Inflammatory macrophage (primary cell): ENCODE measurements at places on chromosomes 12 and 14.
A peak's percentile ranks its signal among the peaks of the same experiment; 100 is the strongest.

DNA sequence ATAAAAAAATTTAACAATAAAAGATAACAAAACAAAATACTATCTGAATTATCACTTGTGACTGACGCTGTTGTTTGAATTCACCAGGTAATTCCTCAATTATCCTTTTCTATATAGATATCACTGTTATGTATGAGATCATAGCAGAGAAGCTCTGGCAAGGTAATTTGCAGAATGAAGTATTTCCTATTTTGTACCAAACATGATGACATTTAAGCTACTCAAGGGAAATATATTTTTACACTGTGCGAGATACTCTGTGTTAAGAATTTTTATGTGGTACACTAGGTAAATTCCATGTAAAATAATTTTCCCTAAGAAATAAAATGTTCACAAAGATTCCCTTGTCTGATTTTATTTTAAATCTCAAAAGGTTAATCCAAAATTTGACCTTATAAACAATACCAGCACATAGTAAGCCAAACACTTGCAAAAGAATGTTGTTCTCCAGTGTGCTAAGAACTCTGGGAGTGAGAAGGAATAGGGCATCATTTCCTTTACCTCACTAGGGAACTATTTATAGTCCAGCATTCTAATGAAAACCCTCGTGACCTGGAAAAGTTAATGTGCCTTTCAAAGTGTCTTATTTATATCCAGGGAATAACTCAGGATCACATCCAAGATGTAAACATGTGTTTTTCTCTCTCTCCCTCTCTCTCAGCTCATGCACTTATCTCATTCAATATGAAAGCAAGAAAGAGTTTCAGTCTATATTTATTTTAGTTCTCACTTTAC, 115.2 kb upstream of the RAP1B start:
- DNase-seq, result no peak

DNA sequence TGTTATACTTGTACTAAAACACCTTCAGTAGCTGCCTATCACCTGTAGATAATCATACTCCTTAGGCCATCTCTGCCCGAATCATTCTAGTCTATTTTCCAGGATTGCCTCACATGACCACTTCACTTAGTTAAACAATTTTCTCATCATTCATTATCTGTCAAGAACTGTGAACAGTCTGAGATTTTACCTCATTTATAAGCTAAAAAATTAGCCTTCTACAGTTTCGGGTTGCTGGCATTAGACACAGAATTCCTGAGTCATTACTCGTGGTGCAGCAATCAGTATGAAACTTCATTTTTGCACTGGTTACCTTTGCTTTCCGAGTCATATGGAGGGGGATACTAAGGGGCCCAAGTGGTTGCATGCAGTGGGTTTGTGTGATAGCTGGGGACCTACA, 57.6 kb upstream of the OTOGL start:
- no peak for DNase-seq

GRCh38 chr14:105212541-105213300, 31.6 kb upstream of the NUDT14 start:
- DNase-seq, result no peak

DNA sequence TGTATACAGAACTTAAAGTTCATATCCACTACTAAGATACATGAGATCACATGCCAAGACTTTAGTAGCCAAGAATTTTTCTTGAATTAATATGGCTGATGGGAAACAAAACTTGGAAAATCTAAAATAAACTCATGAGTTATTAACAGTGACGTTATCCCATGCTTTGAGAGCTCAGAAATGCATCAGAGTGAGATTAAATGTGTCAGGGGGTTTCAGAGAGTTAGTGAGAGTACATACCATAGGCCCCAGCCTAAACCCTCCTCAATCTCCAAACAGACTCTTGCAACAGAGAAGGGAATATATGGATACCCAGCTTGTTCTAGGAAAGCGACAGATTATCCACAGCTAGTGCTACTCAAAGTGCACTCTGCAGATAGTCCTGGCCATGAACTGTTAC, 19.3 kb downstream of the SLC35F4 start:
- no peak for DNase-seq

- DNase-seq, result no peak
Measured at GRCh38 chr14:55328317-55328716, 57.1 kb downstream of the FBXO34 start.

DNA sequence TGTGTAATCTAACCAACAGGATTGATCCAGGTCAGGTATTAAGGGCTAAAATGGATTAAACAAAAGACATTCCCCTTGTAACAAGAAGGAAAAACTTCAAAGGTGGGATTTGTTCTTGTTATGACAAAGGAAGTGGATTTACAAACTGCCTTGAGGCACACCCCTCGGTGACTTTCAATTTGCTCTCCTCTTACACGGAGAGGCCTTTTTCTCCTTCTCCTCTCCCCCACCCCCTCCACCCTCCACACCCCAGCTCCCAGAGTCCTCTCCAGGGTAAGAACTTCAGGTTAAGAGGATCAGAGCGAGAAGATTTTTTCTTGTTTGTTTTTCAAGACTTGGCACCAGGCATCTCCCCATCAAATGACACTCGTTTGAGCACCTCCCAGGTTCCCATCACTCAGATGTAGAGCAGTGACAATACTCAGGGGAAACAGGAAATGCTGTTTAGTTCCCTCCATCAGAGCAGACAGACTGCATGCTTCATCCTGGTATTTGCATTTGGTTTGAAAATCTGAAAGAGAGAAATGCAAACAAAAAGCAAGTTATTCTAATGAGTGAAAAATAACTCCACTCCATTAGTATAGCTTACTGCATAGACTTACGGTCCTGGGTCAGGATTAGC, 77.6 kb upstream of the TMEM260 start:
- no peak for DNase-seq

GRCh38 chr14:24291446-24292117, 8.0 kb downstream of the DHRS1 start:
- no peak for DNase-seq

DNA sequence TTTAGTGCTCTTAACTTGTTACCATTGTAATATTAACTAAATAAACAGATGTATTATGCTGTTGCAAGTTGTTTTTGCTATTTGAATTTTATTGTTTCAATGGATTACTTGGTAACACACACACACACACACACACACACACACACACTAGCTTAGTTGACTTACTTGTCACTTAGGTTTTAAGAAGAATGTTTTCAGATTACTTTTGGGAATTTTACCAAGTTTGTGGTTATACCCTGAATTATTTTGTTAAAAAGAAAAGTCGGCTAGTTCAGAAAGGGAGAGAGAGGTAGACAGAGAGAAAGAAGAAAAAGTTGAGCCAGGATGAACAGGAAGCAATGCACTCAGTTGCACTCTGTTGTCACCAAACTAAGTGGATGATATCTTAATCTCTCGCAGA, 5.3 kb downstream of the SSTR1 start:
- no peak for DNase-seq

- no peak for DNase-seq
Measured at GRCh38 chr14:82636426-82636825, 1102.8 kb upstream of the SEL1L start.

GRCh38 chr14:71448431-71449315, 483.6 kb upstream of the RGS6 start:
- DNase-seq, result no peak

DNA sequence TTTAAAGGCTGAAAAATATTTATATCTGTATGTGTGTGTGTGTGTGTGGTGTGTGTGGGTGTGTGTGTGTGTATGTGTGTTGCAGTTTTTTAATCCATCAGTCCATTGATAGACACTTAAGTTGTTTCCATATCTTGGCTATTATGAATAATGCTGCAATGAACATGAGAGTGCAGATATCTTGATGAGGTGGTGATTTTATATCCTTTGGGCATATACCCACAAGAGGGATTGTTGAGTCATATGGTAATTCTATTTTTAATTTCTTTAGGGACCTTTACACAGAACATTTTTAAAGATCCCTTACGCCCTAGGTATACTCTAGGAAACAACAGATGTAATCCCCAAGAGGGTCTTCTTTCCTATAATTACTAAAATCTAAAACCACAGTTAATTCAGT, 154.5 kb upstream of the CLEC14A start:
- no peak for DNase-seq

DNA sequence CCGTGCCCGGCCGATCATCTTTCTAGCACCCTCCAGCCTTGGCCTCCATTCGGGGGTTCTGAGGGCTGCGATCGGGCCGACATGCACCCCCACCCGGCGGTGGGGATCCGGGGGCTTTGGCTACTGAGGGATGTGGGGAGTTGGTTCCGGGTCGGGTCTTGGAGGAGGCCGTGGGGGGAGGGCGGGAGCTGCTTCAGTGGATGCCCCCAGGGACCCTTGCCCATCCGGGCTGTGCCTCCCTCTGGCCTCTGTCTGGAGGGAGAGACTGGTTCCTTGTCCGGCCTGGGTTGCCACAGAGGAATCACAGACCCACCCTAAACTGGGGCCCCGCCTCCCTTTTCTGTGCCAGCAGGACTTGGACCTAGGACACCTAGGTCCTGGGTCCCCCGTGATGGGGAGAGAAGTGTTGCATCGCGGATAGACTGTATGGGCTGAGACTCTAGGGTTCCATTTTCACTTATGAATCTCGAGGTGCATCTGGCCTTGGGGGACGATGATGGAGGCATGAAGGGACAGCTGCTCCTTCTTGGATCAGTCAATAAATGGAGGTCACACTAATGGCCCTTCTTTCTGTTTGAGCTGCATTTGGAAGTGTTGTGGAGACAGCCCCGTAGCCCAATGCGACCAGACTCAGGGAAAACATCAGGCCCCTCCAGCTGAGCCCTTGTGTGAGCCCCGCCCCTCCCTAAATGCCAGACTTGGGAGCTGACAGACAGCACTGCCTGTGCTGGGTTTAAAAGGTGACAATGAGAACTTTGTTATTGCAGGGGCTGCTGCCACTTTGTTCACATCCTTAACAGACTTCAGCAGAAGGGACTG, 577 bp downstream of the DTX3 start:
- no peak for DNase-seq

GRCh38 chr12:19085090-19085489, 44.4 kb upstream of the PLEKHA5 start:
- no peak for DNase-seq

- no peak for DNase-seq
Measured at GRCh38 chr14:79569072-79569471, 642.2 kb downstream of the DIO2 start.

DNA sequence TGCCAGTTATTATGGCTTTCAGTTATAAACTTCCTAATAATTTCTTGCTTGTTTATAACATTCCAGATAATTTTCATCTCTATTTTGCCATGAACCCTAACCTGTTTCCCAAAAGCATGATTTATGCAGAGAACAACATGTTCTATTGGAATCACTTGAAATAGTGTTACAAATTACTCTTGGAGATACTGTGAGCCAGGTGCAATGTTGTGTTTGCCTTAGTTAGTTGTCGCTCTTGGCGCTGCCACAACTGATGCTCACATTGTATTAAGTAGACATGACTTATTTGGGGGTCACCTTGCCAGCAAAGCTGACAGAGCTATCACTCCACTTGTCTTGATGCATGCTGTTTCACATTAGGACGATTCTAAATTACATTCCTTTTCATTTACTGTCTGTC, 49.4 kb downstream of the TSPAN8 start:
- no peak for DNase-seq

DNA sequence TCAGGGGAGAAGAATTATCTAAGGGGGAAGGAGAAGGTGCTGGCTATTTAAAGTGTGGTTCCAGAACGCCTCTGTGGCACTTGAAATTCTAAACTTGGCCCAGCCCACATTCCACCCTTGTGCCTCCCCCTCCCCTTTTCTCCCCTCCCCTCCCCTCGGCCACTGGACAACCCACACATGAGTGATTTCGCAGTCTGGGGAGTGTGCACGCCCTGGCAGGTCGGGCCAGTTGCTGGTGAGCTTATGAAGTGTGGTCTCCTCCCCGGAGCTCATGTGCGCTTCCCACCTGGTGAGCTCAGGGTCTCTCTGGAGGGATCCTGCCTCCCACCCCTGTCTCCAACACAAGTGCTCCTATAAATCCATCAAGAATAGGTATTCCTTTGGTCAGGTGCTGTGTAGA, at the start of gene SLC6A13:
Gene SLC6A13 (minus strand): TSS at position 20 of the 400 bp plus-strand sequence. CDS start 2,784 bp downstream, outside the sequence.
- DNase-seq, result no peak

DNA sequence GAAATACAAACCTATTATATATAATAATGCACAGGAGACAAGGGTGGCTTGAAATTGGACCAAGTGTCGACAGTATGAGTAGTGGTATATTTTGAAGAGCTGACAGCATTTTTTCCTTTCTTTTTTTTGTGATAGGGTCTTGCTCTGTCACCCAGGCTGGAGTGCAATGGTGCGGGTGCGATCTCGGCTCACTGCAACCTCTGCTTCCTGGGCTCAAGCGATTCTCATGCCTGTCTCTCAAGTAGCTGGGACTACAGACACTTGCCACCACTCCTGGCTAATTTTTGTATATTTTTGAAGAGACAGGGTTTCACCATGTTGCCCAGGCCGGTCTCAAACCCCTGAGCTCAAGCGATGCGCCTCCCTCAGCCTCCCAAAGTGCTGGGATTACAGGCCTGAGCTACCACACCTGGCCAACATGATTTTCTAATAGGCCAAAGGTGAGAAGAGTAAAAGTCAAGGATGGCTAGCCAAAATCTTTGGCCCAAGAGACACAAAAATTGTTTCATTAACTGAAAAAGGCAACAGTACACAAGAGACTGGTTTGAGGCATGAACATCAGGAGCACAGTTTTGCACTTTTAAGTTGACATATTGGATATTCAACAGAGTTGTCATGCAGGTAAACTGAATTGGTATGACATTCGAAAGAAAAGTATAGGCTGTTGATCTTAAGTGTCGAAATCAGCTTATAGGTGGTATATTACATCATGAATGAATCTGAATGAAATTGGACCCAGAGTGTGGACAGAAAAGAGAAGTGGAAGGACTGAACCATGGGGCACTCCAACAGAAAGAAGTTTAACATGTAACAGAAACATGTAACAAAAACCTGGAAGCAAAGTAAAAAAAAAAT, 12.5 kb downstream of the HNRNPC start:
- DNase-seq, result peak; percentile 47

DNA sequence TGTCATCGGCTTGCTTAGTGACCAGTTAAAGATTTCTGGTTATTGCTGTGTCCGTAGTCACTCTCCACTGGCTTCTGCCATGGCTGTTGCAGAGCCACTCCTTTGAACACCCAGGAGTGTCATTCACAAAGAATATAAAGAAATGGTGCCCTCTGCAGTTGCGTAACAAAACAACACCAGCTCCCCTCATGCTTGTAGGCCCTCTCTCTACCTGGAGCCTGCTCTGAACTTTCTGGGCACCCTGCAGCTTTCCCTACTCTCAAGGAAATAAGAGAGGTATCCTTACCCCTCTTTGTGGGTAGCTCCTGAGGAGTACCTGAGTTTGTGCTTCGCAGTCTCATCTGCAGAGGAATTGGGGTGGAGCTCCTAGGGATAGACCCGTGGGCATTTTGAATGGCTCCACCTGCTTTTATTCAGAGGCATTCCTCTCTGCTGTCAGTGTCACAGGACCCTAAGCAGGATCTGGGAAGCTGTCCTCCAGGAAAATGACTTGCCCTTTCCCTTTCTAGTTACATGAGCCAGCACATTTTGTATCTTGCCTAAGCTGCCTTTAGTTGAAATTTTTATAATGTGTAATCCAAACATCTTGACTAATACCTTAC, 97.2 kb upstream of the TMEM260 start:
- DNase-seq, result no peak

DNA sequence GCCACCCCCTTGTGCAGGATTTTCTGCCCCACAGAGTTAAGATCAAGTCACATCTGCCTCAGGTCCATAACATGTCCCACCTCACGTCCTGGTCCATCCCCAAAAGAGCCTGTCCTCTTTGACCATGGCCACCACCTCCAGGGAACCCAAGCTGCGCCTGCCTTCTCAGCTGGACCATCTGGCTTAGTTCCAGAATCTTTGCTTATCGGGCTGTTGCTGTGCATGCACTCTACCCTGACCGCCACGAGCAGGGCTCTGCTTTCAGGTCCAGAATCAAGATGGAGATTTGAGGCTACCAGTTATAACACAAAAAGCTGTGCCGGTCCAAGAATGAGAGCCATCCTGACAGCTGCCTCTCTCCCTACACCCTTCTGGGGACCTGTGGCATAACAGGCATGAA, 326.7 kb downstream of the DPF3 start:
- DNase-seq, result no peak
